GM23248 (cell line): ENCODE measurements at places on chromosomes 12 and 14. TPM values are rescaled to one million over a fixed set of nuclear protein-coding genes. Genes with fewer than 3 reads are reported as not detected.

DNA sequence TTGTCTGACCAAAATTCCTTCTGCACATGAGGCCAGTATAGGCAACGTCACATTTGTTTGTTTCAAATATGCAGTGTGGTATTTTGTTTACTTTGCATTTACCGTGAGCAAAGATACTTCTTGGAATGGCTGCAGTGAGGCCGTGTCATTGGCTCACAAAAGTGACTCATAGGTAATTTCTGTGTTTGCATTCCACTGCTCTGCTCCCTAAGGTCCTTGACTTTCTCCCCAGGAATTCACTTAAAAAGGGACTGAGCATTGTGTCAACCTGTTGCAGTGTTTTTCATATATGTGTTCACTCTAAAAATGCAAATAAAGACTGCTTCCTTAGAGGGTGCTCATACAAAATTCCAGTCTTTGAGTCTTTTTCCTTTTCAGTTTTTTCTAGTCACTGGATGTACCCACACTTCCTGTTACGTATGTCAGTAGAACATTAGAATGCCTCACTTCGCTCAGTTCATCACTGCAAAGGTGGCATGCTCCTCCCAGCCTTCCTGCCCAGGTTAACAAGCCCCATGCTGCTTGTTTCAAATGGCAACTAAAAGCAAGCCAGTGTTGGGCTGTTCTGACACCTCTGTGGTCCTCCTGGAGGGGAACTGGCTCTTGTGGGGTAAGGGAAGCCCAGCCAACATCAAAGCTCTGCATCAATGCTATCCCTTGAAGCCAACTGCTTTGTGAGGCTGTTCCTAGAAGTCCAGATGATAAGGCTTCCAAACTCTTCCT lies 9.1 kb downstream of the C12orf76 start:
- DNase-seq = peak; percentile 96
- H3K27ac ChIP-seq = peak overlapping the region; percentile 89
- H3K36me3 ChIP-seq = peaks cover 34% of the 10 kb centered on the region
- no peaks in the 10 kb centered on the region for H3K27me3 ChIP-seq
- peaks cover 27% of the 10 kb centered on the region for H3K4me1 ChIP-seq

GRCh38 chr12:2335109-2335508 lies 282.3 kb downstream of the CACNA1C start:
- H3K4me3 ChIP-seq = no peak overlapping the region
- H3K4me1 ChIP-seq = peaks cover 74% of the 10 kb centered on the region
- H3K27me3 ChIP-seq = no peaks in the 10 kb centered on the region
- peak overlapping the region; percentile 92; the same call in 1 of the 2 replicates for H3K27ac ChIP-seq

- peak overlapping the region; percentile 39 for H3K27ac ChIP-seq
- no peaks in the 10 kb centered on the region for H3K27me3 ChIP-seq
- peak; percentile 96 for DNase-seq
- no peak overlapping the region for H3K4me3 ChIP-seq
Measured at GRCh38 chr14:89425931-89426330, 8.9 kb upstream of the FOXN3 start.

- H3K27me3 ChIP-seq = no peaks in the 10 kb centered on the region
- peaks cover 13% of the 10 kb centered on the region for H3K4me1 ChIP-seq
- H3K4me3 ChIP-seq = no peak overlapping the region
- no peak overlapping the region for H3K27ac ChIP-seq
- no peak for DNase-seq
- no peaks in the 10 kb centered on the region for H3K36me3 ChIP-seq
Measured at GRCh38 chr14:76769636-76770292, 8.5 kb downstream of the VASH1 start.

- no peak overlapping the region for H3K4me3 ChIP-seq
- H3K27ac ChIP-seq = no peak overlapping the region
- DNase-seq = no peak
Measured at GRCh38 chr14:68471029-68471963, 321.6 kb downstream of the ZFP36L1 start.

Gene RFX4
- not detected in 2 replicates for total RNA-seq

Gene PPP2R5C
- 77.1 and 77.9 TPM in 2 replicates for total RNA-seq

DNA sequence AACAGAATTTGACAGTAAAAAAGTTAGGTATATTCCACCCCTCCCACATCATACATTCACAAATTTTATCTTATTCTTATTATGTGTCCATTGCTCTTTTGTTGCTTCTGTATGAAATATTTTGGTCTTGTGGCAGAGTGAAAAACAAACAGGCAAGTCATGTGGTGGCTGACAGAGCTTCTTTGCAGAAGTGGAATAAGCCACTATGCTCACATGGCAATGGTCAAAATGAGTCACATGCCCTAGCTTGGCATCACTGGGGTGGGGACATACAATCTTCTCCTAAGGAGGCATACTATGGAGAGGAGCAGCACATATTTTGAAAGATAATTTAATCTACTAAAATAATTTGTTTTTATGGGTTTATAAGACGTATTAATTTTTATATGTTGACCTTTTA lies 27.7 kb upstream of the CMA1 start:
- DNase-seq = no peak
- H3K4me3 ChIP-seq = no peak overlapping the region
- H3K4me1 ChIP-seq = no peaks in the 10 kb centered on the region
- no peak overlapping the region for H3K27ac ChIP-seq
- no peaks in the 10 kb centered on the region for H3K36me3 ChIP-seq
- H3K27me3 ChIP-seq = no peaks in the 10 kb centered on the region

Gene TAS2R8
- total RNA-seq = not detected in 2 replicates

DNA sequence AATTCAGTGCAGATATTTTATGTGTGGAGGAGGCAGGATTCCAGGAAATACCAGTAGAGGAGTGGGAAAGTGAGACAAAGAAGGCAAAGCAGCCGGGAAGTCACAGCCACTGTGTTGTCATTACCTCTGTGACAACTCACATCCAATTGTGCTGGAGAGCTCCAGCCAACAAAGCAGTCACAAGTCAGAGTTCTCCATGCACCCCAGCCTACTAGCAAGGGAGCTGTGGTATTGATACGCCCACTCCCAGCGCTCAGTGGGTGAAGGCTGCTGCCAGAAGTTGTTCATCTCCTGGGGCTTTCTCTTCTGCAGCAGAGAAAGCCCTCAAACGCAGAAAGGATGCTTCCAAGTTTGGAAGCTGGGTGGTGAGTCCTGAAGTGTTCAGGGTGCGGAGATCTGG lies 93.9 kb downstream of the DICER1 start:
- no peaks in the 10 kb centered on the region for H3K4me1 ChIP-seq
- DNase-seq = no peak
- no peak overlapping the region for H3K4me3 ChIP-seq
- no peaks in the 10 kb centered on the region for H3K27me3 ChIP-seq
- no peaks in the 10 kb centered on the region for H3K36me3 ChIP-seq

DNA sequence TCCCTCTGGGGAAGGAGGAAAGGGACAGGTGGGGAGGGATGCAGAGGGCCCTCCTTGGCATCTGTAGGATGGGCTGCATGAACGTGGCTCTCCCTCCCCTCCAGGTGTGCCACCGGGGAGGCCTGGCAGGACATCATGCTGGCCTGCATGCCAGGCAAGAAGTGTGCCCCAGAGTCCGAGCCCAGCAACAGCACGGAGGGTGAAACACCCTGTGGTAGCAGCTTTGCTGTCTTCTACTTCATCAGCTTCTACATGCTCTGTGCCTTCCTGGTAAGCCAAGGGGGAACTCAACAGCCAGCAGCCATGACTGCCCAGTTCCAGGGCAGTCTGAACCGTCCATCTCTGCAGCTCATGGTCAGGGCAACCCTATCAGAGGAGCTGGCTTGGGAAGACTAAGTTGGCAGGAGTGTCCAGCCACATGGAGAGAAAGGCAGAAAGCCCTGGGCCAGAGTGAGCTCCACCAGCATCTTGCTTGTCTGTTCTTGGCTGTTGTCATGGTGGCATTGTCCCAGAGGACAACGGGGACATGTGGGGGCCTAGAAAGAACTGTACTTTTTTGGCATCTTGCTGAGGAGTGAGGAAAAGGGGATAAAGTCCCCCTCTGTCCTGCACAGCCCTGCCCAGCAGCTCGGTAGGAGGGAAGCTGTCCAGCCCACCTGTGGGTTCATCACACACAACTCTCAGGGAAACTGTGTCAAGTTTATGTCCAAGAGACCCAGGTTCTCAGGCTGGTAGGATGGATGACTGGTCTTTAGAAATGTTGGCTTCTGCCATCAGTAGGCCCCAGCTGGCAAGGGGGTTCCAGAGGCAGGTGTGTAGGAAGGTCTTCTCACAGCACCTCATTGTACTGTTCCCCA lies 129.8 kb upstream of the FKBP4 start:
- H3K4me1 ChIP-seq = no peaks in the 10 kb centered on the region
- DNase-seq = no peak
- no peaks in the 10 kb centered on the region for H3K27me3 ChIP-seq
- peaks cover 23% of the 10 kb centered on the region; the same call in 1 of the 2 replicates for H3K36me3 ChIP-seq
- no peak overlapping the region for H3K4me3 ChIP-seq
- H3K27ac ChIP-seq = no peak overlapping the region

Gene INHBC
- total RNA-seq = not detected in 2 replicates

GRCh38 chr14:94381149-94382030 lies 7.0 kb downstream of the SERPINA1 start:
- H3K36me3 ChIP-seq = no peaks in the 10 kb centered on the region
- no peak for DNase-seq
- H3K4me3 ChIP-seq = no peak overlapping the region
- H3K27ac ChIP-seq = no peak overlapping the region

- DNase-seq = no peak
- no peaks in the 10 kb centered on the region for H3K36me3 ChIP-seq
- H3K4me1 ChIP-seq = peaks cover 13% of the 10 kb centered on the region; the same call in 1 of the 2 replicates
- H3K27me3 ChIP-seq = no peaks in the 10 kb centered on the region
- H3K27ac ChIP-seq = no peak overlapping the region
Measured at GRCh38 chr12:54129028-54129903, 59.5 kb downstream of the SMUG1 start.

DNA sequence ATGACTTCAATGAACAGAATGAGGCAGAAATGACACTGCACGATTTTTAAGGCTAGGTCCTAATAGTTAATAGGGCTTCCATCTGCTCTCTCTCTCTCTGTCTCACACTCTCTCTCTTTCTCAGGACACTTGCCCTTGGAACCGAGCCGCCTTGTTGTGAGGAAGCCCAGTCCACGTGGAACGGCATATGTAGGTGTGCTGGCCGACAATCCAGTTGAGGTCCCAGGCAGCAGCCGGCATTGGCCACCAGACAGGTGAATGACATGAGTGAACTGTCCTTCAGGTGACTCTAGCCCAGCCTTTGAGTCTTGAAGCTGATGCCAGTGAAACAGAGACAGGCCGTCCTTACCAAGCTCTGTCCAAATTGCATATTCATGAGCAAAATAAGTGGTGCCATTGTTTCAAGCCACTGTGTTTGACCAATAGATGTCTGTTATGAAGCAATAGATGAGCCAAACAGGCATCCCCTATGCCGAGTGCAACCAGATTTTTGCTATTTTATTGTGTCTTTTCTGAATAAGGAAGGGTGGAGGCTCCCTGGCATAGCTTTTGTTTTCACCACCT lies 217.5 kb upstream of the LHX5 start:
- no peak overlapping the region for H3K27ac ChIP-seq
- H3K36me3 ChIP-seq = no peaks in the 10 kb centered on the region

DNA sequence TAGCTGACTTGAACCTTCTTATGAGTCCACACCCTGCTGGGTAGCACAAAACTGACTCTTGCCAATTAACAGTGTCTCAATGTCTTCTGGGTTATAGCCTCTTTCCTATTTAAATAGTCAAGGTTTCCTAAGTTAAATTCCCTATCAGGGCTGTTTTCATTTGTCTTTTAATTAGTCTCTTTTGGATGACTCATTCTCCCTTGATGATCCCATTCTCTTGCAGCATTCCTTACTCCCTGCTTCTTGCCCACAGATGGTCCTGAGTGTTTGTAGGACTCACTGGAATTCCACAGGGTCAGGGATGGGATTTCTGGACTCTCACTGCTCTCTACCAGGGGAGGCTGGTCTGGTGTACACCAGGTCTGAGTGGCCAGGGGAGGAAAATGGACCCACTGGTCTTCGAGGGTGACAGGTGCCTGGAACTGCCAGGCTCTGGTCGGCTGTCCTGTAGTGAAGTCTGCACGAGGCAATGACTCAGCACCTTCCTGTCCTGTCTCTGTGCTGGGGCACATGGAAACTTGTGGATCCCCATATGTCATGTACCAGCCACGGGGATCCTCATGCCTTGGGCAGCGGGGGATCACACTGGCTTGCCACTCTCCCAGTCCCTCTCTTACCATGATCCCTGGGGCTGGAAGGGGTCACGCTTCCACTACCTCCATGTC lies 236.5 kb upstream of the PELI2 start:
- H3K27me3 ChIP-seq = peaks cover 12% of the 10 kb centered on the region
- peak; percentile 29 for DNase-seq
- peaks cover 8% of the 10 kb centered on the region; the same call in 1 of the 2 replicates for H3K4me1 ChIP-seq
- no peak overlapping the region for H3K4me3 ChIP-seq
- no peaks in the 10 kb centered on the region for H3K36me3 ChIP-seq
- no peak overlapping the region for H3K27ac ChIP-seq

DNA sequence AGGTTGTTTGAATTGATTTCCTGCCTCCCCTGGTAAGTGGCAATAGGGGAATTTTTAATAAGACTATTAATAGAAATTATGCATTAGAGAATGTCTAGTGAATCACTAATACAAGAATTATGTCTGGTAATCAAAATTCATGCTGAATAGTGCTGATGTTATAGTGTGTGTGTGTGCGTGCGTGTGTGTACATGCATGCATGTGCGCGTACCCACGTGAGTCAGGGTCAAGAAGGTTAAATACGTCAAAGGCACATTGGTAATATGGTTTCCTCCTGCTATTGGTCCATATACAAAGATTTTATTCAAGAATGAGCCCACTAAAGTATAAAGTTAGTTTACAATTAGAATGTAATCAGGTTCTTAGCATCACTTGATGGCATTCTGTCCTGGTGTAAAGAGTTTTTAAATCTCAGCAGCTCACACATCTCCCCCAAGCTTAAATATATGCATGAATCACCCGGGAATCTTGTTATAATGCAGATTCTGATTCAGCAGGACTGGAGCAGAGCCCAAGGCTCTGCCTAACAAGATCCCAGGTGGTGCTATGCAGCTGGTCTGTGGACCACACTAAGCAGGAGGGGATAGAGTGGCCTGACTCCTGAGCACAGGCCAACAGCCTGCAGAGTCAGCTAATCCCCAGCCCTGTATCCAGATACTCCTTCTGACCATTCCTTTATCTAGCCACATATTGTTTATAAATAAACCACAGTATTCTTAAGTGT lies 43.9 kb downstream of the TTC9 start:
- H3K27me3 ChIP-seq = peaks cover 5% of the 10 kb centered on the region; the same call in 1 of the 2 replicates
- no peak overlapping the region for H3K27ac ChIP-seq
- no peaks in the 10 kb centered on the region for H3K4me1 ChIP-seq

GRCh38 chr12:119546340-119546739 lies 47.2 kb upstream of the TMEM233 start:
- DNase-seq = no peak
- H3K4me3 ChIP-seq = no peak overlapping the region
- H3K27ac ChIP-seq = no peak overlapping the region
- no peaks in the 10 kb centered on the region for H3K27me3 ChIP-seq
